ENCODE measurements at places on chromosomes 12 and 14.

DNA sequence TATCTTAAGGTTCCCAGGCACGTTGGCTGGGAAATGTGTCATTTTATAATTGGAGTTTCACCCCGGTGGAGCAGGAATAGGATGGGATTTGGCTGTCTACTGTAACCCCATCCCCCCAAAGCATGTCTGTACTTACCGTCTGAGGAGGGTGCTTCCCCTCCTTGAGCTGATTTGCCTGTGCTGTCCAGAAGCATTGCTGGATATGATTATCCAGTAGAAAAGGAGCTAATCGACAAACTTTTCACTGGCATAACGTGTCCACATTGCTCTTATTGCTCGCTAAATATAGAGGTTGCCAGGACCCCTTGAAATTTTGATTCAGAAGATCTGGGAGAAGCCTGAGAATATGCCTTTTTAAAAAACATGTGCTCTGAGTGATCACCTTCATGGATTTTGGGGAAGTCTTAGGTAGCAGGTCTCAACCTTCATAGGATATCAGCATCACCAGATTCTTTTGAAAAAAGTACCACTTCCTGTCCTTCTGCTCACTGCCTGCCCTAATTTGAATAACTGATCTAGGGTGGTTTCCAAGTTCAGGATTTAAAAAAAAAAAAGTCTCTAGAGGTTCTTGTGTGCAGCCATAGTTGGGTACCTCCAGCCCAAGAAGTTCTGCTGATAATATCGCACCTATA lies 80.4 kb upstream of the KCNA1 start:
- H3K4me1 ChIP-seq, result no peaks in the 10 kb centered on the region
- DNase-seq, result no peak
- peaks cover 31% of the 10 kb centered on the region for H3K27me3 ChIP-seq

- H3K4me3 ChIP-seq, result no peak overlapping the region
- no peak overlapping the region for H3K27ac ChIP-seq
- no peak for DNase-seq
- H3K36me3 ChIP-seq, result no peaks in the 10 kb centered on the region
- no peaks in the 10 kb centered on the region for H3K4me1 ChIP-seq
These were observed 18.2 kb downstream of the SERPINA3 start for GRCh38 chr14:94630396-94630795.

DNA sequence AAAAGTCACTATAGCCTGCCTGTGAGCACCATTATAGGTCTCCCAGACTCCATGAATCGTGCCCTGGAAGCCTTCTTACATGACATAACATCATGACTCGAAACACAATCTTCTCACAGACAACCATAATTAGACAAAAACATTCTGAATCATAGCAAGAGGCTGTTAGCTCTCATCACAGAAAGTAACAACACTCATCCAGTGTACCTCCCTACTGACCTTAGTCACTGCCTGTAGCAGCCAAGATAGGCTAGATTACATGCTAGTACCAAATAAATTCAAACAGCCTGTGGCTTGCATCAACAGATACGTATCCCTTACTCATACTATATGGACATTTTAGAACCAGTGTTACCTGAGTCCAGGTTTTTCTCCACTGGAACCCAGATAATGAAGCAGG lies 663.8 kb upstream of the FOXG1 start:
- DNase-seq, result no peak
- H3K4me3 ChIP-seq, result no peak overlapping the region
- H3K4me1 ChIP-seq, result no peaks in the 10 kb centered on the region
- H3K27ac ChIP-seq, result no peak overlapping the region

- no peak overlapping the region for H3K4me3 ChIP-seq
- no peaks in the 10 kb centered on the region for H3K4me1 ChIP-seq
- DNase-seq, result no peak
- H3K36me3 ChIP-seq, result no peaks in the 10 kb centered on the region
These were observed 112.7 kb downstream of the DICER1 start for GRCh38 chr14:95044463-95045105.

DNA sequence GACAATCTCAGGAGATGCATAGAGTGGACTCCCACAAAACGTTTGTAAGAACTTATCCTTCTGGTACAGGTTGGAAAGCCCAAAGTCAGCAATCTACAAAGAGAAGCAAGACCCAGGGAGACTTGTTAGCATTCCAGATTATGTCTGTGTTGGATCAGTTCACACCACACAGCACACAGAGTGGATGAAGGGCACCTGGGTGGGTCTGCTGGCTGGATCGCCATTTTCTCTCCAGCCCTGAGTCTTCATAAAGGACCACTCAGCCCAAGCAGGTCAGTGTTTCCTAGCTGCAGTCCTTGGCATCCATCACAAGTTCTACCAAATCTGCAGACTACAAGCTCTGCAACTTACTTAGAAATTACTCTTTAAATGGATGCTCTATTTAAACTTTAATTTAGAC lies 66.0 kb downstream of the NUAK1 start:
- H3K4me1 ChIP-seq, result peaks cover 10% of the 10 kb centered on the region

DNA sequence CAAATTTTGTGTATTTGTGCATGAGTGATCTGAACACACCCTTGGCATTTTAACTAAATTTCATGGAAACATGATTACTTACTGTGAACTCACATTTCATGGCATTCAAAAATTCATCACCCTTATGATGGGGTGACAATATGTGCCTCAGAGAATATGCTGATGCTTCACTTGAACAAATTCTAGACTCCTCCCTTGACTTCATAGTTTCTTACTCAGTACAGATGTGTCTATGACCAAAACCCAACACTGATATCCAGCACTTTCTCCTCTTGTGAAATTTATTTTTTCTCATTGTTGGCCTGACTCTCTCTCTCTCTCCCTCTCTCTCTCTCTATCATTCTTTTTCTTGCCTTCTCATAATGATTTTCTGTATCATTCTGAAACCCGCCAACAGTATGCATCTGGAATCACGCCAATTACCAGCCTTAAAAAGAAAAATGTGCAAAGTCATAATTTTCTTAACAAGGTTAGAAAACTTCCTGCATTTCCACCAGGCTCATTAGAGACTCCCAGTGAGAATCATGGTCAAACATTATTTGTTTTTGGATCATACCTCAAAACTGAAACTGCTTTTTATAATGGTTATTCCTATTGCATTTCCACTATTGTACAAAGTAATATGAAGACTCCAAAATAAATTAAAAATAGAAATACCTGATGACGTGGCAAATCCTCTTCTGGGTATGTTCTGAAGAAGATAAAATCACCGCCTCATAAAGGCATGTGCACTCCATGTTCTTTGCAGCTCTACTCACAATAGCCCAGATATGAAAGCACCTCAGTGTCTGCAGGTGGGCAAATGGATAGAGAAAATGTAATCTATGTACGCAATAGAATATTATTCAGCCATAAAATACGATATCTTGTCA lies 722.2 kb downstream of the TMEM121 start:
- H3K27me3 ChIP-seq, result peaks cover 4% of the 10 kb centered on the region
- no peaks in the 10 kb centered on the region for H3K4me1 ChIP-seq
- H3K36me3 ChIP-seq, result no peaks in the 10 kb centered on the region
- H3K27ac ChIP-seq, result no peak overlapping the region
- DNase-seq, result no peak

DNA sequence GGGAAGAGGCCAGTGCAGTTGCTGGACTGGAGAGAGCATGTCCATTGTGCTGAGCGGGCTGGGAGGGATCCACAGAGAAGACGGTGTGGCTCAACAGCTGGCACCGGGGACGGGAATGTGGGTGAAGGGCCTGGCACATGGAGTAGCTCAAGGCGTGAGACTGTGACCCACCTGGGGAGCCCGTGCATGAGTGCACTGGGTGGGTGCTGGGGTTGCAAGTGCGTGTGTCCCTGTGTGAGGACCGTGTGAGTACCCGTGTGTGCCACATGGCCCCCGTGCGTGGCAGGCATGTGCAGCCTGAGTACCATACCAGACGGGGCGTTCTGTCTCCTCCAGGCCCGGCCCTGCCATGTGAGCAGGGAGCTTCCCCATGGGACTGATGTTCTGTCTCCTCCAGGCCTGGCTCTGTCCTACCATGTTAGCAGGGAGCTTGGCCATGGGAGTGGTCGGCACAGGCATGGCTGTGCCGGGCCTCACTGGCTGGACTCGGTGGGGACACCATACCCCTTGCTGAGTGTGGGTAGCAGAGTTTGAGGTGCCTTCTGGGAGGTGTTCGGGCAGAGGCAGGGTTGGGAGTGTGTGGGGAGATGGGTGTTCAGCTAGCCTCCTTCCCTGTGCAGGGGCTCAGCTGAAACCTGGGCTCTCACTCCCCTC lies 234.4 kb downstream of the TMEM121 start:
- no peaks in the 10 kb centered on the region for H3K27me3 ChIP-seq
- peak; percentile 48 for DNase-seq
- H3K36me3 ChIP-seq, result no peaks in the 10 kb centered on the region

DNA sequence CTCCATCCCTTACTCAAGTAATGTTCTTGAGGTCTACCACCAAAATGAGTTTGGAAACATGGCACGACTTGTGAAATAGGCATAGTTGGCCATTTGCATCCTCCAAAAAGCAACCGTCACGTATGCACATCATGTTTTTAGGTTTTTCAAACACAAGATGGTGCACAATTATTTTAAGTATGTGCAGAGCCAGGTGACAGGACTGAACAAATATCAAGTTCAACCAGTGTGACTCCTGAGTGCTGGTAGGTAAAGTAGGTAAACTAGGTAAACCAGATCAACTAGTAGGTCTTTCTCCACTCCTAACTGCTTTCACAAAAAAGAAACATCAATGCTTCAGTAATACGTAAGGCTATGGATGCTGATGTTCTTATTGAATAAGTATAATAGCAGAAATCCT lies 39.1 kb downstream of the FGD6 start:
- peaks cover 20% of the 10 kb centered on the region for H3K4me1 ChIP-seq
- H3K36me3 ChIP-seq, result no peaks in the 10 kb centered on the region
- no peaks in the 10 kb centered on the region for H3K27me3 ChIP-seq
- no peak overlapping the region for H3K4me3 ChIP-seq
- H3K27ac ChIP-seq, result no peak overlapping the region

DNA sequence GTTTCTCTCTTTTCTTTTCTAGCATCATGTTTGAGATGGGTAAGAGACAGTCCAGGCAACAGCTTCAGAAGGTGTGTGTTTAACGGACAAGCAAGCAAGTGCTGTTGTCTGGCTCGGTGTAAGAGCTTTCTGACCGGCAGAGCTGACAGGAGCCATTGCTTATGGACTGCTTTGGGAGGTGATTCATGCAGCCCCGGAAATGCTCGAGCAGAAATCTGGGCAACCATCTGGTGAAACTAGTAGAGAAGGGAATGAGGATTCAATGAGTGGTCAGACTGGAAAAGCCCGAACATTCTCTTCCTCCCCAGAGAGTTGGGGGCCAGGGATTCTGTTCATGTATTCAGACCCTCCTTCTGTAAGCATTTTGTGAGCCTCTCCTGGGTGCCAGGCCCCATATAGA lies 24.4 kb downstream of the TUNAR start:
- H3K4me3 ChIP-seq, result no peak overlapping the region
- peaks cover 45% of the 10 kb centered on the region for H3K27me3 ChIP-seq
- no peaks in the 10 kb centered on the region for H3K36me3 ChIP-seq
- H3K27ac ChIP-seq, result no peak overlapping the region
- H3K4me1 ChIP-seq, result no peaks in the 10 kb centered on the region

DNA sequence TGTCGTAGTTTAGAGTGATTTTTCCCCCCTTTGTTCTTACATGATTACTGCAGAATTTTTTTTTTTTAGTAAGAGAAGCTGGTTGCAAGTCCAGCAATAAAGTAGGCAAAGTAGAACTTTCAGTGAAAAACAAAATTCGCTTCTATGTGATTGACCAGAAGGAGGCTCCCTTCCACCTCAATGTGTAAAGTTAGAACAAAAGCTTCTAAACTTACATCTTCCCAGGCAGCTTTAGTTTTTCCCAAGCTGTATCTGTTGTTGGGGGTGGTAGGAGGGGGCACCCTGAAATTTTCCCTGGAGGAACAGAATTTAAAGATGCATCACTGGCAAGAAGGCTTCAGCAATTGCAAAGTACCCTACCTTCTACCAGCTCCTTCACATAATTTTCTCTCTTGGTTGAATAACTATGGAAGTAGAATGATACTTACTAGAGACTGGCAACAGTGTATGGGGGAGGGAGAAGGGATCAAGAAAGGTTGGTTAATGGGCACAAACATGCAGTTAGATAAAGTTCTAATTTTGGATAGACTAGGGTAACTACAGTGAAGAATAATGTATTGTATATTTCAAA lies 87.3 kb upstream of the E2F7 start:
- no peak overlapping the region for H3K27ac ChIP-seq
- no peaks in the 10 kb centered on the region for H3K36me3 ChIP-seq
- H3K4me3 ChIP-seq, result no peak overlapping the region
- no peak for DNase-seq
- H3K4me1 ChIP-seq, result no peaks in the 10 kb centered on the region
- no peaks in the 10 kb centered on the region for H3K27me3 ChIP-seq

DNA sequence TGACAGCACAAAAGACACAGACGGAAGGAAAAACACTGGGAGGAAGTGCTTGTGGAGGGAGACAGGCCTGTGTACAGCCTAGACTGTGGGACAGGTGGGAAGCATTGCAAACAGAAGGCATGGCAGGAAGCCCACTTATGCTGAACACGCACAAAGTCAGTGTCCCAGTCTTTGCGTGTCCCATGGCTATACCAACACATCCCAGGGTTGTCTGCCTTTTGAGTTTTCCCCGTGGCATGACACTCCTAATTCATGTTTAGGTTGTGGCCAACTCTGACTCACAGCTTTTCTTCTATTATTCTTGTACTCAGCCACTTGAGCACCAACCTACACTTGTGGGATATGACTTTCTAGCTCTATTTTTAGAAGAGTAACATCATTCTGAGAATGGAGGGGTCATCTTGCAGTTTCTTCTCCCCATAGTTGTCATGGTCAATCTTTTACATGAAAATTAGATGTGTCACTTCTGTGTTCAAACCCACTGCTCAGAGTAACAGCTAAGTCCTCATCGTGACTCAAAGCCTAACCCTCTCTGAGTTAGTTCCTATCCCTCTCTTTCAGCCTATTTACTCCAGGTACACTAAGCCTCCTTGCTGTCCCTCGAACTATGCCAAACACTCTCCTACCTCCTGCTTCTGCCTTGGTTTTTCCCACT lies 27.5 kb upstream of the JPH4 start:
- no peak overlapping the region for H3K4me3 ChIP-seq
- H3K4me1 ChIP-seq, result no peaks in the 10 kb centered on the region
- DNase-seq, result no peak
- H3K27me3 ChIP-seq, result no peaks in the 10 kb centered on the region
- no peaks in the 10 kb centered on the region for H3K36me3 ChIP-seq

GRCh38 chr12:117816-118345 lies 51.3 kb downstream of the IQSEC3 start:
- no peak overlapping the region for H3K4me3 ChIP-seq
- no peak overlapping the region for H3K27ac ChIP-seq
- H3K4me1 ChIP-seq, result no peaks in the 10 kb centered on the region
- peaks cover 18% of the 10 kb centered on the region for H3K27me3 ChIP-seq
- no peak for DNase-seq

DNA sequence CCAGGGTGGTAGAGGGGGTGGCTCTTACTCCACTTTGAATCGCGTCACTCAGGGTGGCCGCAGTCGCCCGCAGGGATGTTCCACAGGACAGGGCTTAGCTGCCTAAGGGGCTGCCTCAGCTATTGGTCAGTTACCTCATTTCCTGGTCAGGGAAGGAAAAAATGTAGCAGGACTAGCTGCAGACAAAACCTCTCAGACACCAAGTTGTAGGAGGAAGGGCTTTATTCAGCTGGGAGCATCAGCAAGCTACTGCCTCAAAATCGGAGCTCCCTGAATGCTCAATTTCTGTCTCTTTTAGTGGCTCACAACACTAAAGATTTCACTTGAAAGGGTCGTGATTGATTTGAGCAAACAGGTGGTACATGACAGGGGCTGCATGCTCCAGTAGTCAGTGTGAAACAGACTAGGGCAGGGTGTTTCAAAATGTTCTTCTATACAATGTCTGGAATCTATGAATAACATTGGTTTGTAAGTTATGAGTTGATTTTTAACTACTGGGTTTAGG lies 6.4 kb upstream of the CLEC6A start:
- H3K4me1 ChIP-seq, result no peaks in the 10 kb centered on the region
